Left cardiac atrium (tissue), 4 donors: ENCODE measurements at places on chromosomes 3 and 15.

- no peak for DNase-seq
Observed at GRCh38 chr15:60916032-60916678, 312.9 kb downstream of the RORA start.

DNA sequence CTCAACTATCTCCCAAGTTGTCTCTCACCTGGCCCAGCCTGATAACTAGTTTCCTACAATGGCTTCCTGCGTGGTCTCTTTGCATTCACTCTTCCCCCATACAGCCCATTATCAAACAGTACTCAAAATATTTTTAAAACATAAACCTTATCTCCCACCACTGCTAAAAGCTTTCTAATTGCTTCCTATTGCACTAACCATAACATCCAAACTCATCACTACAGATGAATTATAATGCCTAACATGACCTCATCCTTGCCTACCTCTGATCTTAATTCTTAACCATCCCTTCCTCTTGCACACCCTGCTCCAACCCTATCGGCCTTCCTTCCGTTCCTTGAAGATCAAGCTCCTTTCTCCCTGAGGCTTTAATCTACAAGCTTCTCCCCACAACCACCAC is 17.0 kb downstream of the ACAP2 start:
- DNase-seq = no peak

GRCh38 chr3:156608601-156609514 is 53.9 kb upstream of the SSR3 start:
- DNase-seq = no peak

DNA sequence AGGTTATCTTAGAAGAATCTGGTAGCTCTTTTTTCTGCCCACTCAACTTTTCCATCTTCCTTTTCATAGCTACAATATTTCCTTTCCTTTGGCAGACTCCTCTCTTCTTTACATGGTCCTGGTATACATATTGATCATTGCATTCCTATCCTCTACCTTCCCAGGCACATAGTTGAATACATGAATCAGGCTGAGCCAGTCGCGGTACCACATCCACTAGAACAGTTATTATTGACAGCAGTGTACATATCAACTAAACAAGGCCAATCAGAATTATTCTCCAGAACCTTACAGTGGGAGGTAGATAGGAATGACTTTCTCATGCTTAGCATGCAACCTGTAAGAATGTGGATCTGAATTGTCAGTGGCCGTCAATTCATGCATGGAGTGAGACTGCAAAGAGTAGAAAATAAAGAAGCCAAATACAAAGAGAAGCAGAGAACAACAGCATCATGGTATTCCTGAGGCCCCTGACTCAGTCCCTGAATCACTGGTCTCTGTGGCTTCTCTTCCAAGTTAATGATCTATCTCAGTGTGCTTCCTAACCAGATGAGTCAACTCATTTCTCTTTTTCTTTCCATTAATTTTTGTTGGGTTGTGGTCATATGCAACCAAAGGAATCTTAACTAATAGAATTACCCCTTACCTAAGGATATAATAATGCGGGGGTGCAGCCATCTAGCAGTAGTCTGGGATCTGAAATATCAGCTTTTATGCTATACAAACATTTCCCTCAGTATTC is 60.9 kb upstream of the DCBLD2 start:
- DNase-seq = no peak

- no peak for DNase-seq
Observed at GRCh38 chr3:194536871-194537637, 50.3 kb upstream of the ATP13A3 start.
